Astrocyte of the cerebellum (primary cell): ENCODE measurements at places on chromosomes 16 and 17.

- no peak for DNase-seq
These were observed 3.8 kb downstream of the FUS start for GRCh38 chr16:31183432-31184428.

GRCh38 chr16:275041-275641, 603 bp downstream of the RGS11 start:
- DNase-seq = no peak

DNA sequence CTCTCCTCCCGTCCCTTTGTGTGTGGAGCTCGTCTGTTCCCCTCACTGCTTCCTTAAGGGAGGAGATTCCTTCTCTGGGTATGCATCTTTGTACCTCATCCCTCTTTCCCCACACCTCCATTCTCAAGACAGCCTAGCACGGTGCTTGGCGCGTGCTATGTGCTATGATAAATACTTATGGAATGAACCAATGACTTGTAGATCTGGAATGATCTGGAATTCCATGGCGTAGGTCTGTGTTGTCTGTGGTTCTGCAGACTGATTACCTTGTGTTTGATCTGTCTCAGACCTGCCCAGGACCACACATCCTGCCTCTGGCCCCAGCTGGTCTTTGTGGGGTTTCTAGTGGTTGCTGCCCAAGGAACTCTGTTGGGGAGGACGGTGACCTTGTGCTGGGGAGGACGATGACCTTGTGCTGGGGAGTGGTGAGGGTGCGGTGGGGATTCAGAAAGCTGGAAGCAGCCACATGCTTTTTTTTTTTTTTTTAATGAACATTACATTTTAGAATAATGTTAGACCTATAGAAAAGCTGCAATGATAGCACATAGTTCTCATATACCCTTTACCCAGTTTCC, 33.5 kb upstream of the ETV4 start:
- DNase-seq = peak; percentile 74

DNA sequence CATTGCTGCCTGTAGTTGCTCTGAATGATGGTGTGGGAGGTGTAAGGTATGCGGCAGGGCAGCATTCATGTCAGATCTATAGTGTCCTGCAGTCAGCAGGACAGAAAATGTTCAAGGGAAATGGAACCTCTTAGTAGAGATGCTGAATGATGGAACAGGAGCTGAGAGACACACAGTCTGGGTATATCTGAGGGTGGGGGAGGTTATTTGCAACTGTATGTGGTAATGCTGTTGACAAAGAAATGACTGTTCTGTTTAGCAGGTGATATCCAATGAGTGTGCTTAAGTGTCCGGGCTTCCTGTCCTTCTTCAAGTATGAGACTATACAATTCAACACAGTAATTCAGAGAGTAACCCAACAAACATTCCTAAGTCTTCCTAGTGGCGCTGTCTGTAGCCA, 46.6 kb downstream of the STH start:
- no peak for DNase-seq

DNA sequence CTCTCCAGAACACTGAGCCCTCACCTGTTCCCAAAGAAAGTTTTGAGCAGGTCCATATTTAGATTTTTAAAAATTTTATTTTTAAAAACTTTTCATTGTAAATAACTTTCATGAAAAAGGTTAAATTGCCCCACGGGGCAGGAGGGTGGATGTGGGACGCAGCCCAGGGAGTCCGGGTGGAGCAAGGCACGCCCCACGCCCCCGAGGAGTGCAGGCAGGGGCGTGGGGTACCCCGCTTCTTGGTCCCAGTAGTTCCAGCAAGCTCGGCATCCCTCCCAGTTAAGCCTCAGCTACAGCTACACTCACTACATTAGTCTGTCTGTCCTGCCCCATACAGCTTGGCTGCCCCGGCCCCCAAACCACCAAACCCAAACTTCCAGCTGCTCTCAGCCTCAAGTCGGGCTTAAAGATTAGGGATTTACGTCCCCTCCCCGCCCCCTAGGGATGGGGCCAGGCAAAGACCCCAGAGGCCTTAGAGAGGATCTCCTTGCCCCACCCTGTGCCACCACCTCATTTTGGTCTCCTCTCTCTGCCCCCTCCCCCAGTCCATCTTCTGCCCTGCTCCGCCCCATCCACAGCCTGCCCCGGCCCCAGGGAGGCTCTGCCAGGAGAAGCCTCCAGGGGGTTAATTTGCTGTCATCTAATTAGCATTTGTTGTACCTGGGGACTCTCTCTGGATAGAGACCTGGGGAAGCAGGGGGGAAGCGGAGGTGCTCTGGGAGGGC, 4.6 kb downstream of the FOXJ1 start:
- no peak for DNase-seq

GRCh38 chr17:42979511-42980273, at the start of gene PTGES3L:
Gene PTGES3L (minus strand): TSS chr17:42980080. CDS start chr17:42980053, 27 bp downstream.
- DNase-seq = no peak
